ENCODE measurements at places on chromosomes 13 and 19.

DNA sequence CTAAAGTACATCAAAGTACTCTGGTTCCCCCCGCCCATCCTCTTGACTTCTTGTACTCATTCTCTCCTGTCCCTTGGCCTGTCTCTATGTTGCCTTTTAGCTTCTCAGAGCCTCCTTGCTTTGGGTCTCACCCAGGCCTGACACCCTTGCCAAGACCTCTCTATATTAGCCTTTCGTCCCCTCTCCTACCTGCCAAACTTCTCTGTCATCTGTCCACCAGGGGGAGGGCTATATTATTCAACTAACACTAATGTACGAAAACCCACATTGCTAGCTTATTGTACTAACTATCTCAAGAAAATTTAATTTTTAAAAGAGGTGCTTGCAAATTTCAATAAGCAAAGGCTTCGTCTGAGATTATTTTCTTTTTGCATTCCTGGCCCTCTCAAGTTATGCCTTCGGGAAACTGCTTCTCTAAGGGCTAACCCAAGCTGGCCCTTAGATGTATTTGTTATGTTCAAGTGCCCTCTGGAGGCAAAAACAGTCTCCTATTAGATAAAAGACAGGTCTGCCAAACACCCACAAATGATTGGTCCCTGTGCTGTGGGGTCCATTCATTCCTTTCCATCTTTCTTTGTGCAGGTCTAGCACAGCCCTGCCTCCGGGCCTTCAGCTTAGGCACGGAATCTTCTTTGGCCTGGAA is 6.3 kb upstream of the MRPS31 start:
- peak; percentile 6 for DNase-seq

- DNase-seq = no peak
Observed at GRCh38 chr13:42377640-42378382, 105.9 kb downstream of the AKAP11 start.

- DNase-seq = no peak
Observed at GRCh38 chr19:42201489-42202289, 15.8 kb downstream of the DEDD2 start.

DNA sequence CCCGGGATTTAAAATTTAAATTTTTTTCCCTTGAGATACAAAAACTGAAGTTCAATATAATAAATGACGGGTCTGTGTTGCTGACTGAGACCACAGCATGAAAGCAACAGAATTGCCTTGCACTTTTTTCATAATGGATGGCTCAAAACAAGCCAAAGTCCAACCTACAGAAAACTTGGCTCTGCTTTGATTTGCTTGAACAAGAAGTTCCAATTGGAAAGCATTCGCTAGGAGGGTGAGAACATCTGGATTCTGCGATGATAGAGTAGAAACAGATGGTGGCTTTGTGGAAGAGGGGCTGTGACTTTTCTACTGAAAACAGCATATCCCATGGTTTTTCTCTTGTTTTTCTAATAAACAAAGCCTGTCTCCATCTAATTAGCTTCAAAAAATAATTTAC is 46.4 kb downstream of the THSD1 start:
- DNase-seq = no peak

DNA sequence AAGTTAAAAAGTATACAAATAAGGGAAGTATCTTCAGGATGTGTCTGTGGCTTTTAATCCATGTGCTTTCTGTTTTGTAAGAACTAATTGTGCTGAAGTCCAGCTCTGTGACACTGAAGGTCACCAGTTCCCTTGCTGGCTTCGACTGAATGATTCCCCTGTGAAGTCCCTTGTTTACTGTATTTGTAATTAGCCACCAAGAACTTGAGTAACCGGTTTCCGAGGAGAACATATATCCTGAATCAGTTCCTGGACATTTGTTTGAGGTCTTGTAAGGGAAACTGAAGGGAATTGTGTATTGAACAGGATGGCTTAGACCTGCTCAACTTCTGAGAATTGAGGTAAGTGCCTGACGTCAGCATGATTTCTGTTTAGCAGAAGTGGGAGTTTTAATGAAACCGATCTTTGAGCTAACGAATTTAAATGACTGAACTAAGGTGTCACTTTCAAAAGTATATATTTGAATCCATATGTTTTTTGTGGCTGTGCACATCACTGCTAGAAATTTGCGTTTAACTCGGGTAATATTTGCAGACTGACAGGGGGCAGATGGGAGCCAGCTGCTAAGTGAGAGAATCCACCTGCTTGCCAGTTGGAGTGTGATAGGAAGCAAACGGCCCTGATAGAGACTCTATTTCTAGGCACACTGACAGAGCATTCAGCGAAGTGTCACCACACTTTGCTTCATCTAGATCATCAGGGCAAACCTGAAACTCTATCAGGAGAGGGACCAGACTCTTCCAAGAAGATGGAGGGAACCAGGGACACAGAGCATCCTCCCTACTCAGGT is 530.0 kb downstream of the RFC3 start:
- no peak for DNase-seq

DNA sequence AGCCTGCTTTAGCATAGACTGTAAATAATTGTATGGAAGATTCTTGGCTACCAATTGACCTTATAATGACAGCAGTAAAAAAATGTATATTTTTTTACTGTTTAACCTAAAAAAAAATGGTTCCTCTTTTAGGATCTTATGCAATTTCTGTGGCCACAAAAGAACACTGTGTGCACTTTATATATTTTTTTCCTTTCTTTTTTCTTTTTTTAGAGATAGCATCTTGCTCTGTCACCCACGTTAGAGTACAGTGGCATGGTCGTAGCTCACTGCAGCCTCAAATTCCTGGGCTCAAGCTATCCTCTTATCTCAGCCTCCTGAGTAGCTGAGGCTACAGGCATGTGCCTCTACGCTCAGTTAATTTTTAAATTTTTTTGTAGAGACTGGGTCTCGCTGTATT is 6.1 kb downstream of the FLT3 start:
- DNase-seq = no peak

DNA sequence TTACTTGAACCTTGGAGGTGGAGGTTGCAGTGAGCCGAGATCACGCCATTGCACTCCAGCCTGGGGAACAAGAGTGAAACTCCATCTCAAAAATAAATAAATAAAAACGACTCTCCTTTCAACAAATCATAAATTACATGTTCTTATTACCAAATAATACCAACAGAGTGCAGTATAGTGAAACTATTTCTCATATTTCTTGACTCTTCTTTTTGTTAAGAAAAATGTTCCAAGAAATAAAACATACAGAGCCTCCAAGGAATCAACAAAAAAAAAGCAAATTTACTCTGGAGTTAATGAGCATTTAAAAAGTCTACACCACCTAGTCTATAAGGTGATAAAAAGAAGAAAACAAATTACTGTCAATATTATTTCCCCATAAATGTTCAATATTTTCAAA is 188.8 kb downstream of the KLF12 start:
- DNase-seq = no peak

DNA sequence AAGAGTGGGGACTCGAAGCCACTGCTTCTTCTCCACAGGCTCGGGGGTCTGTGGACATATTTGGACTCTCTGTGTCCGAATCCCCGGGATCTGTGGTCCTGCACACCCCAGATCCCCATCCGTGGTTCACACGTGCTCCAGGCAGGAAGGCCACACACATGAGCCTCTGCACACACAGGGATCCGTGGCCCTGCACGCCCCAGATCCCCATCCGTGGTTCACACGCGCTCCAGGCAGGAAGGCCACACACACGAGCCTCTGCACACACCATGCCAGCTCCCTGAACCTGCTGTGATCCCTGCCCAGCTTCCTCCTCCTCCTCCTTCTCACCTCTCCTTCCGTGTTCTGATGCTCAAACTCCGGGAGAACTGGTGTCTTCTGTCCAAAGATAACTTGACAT is 3.1 kb downstream of the TEX29 start:
- DNase-seq = no peak

DNA sequence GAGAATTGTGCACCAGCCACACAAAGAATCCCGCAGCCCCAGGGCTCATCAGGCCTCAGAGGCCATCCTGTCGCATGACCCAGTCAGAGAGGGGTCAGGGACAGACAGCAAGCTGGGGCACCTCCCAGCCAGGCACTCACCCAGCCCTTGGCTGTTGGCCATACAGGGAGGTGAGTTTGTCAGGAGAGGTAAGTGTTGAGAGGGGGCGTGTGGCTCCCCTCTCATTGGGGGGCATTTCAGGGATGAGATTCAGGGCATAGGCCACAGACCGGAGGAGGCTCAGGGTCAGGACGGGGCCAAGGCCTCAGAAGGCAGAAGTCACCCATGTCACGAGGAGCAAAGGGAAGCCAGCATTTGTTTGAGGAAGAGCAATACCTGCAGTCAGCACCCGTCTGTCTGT is 37.1 kb downstream of the MYO9B start:
- no peak for DNase-seq

- no peak for DNase-seq
Observed at GRCh38 chr19:18489627-18490184, 32.2 kb downstream of the ELL start.

- no peak for DNase-seq
Observed at GRCh38 chr19:44737238-44738071, 11.1 kb upstream of the BCL3 start.

- no peak for DNase-seq
Observed at GRCh38 chr13:27398360-27398759, 26.1 kb upstream of the GTF3A start.

- DNase-seq = no peak
Observed at GRCh38 chr19:2278459-2279158, 3.4 kb downstream of the PEAK3 start.

DNA sequence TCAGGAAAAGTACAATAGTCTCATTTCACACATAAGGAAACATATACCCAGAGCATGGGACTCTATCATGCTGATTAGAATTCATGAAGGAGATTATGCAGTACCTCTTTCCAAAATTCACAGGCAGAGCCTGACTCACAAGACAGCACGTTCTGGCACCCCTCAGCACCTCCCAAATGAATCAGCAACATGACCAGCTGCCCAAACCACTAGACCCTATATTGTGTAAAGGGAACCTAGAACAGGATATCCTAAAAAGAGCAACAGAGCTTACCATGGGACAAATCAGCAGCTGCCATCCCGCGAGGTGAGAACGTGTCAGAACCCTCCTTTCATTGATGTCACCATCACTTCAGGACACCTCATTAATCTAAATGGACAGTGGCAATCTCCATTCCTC is 2.5 kb downstream of the ZNF426 start:
- no peak for DNase-seq

DNA sequence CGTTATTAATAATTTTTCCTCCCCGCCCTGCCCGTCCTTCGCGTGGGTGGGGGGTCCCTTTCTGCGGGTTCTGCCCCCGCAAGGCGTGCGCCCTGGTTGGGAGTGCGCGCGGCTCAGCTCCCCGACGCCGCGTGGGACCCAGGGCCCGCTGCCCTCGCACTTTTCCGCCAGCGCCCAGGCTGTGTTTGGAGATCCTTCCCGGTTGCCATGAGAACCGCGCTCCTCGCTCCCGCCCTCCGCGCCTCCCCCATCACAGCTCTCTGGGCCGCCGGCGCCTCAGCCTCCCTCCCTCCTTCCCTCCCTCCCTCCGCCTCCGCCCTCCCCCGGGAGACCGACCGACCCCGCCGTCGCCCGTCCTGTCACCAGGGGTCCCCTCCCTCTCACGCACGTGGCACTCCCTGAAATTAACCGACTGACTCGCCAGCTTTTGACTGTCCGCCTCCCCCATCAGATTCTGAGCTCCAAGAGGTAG is 2.4 kb upstream of the SSBP4 start:
- peak; percentile 67 for DNase-seq
